Bone marrow (tissue), 2 donors: ENCODE measurements at places on chromosomes 13 and 19.

DNA sequence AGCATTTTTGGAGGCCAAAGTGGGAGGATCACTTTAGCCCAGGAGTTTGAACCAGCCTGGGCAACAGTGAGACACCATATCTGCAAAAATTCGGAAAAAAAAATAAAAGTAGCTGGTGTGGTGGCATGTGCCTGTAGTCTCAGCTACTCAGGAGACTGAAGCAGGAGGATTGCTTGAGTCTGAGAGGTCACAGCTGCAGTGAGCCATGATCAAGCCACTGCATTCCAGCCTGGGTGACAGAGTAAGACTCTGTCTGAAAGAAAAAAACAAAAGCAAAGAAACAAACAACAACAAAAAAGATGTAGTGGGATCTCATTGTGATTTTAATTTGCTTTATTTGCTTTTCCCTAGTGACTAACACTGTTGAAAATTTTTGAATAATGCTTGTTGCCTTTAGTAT is 394.7 kb upstream of the KLHL1 start:
- DNase-seq = no peak

DNA sequence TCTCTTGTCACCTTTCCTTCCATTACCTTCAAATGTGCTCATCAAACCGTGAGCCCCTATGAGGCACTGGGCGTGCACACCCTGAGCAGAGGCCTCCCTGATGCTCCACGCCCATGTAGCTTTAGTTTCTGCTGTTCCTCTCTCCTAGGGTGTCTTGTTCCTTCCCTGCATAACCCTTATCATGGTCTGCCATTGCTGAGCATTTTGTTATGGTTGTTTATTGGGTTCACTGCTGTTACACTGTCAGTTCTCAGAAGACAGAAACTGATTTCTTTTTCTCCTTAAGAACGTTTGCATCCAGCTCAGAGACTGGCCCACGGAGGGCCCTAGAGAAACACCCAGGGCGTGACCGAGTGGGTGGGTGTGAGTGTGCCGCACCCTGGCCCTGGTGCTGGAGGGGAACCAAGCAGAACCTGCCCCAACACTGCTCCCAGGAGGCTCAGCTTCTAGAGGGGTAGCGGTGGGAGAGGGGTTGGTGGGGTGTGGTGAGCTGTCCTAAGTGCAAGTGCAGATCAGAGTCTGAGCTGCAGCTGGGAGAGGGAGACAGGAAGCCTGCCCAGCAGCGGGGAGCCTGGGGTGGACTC is 61.4 kb upstream of the URI1 start:
- no peak for DNase-seq

- no peak for DNase-seq
Measured at GRCh38 chr13:45872566-45872965, 21.0 kb upstream of the SIAH3 start.

DNA sequence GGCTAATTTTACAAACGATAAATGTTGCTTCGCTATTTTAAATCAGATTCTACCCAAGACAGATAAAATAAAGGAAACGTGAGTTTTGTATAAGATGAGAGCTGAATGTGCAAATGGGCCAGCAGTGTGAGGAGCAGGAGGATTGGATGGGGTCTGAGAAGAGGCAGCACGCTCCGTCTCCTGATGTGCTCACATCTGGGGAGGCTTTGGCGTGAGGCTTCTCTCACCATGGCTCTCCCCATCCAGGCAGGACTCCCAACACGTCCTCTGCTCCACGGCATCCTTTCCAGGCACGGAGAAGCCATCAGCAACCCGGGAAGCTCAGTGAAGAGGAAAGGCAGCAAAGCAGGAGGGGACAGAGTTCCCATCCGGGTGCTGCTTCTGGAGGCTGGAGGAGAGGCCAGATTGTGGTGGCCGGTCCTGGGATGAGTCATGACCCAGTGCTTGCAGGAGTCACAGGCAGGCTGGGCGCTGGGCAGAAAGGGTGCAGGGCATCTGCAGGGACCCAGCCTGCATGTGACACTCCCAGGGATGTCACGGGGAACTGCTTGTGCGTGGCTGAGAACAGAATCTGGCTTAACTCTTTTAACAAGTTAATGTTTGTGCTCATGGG is 47.5 kb downstream of the ZNF536 start:
- DNase-seq = no peak

DNA sequence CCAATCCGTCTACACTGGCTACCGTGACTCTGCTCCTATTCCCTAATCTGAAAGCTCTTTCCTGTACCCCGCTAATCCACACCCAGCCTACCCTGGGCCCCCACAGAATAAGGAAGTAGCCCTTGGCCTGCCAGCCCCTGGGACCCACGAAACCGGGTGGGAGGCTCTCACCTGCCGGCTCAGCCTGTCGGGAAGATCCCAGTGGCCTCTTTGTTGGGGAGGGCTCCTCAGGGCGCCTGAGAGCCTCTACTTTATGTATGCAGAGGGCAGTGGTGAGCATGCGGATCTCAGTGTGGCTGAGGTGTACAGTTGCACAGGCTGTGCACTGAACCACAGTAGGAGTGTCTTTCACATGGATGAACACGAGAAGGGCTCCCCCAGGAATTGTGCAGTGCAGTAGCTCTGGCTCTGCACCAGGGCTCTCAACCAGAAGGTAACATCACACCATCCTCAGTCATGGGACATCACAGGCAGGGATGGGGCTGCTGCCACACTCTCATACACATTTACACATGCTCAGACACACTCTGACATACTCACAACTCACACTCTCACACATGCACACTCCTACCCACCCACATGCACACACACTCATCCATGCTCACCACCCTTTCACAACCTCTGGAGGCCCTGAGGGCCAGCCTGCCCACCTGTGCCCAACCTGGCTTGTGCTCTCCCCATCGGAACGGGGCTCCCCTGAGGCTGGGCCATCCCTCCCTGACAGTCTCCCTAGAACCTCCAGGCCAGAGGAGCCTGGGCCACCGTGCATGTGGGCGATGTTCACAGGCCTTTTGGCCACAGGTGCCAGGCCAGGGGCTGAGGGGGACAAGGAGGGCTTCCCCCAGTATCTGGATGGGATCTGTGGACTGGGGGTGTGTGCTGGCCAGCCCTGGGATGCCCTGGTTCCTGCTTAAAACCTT is 135.0 kb downstream of the URI1 start:
- DNase-seq = no peak

DNA sequence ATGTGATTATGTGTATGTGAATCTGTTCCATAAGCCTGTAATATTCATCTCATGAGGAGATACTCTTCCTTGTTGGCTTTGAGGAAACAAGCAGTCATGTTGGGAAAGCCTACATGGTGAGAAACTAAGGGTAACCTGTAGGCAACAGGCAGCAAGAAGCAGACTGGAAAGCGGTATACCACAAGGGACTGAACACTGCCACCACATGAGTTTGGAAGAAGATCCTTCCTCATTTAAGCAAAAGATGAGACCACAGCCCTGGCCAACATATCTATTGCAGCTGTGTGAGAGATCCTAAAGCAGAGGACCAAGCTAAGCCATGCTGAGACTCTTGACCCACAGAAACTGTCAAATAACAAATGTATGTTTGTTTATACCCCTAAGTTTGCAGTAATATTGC is 134.8 kb downstream of the B3GLCT start:
- DNase-seq = no peak

DNA sequence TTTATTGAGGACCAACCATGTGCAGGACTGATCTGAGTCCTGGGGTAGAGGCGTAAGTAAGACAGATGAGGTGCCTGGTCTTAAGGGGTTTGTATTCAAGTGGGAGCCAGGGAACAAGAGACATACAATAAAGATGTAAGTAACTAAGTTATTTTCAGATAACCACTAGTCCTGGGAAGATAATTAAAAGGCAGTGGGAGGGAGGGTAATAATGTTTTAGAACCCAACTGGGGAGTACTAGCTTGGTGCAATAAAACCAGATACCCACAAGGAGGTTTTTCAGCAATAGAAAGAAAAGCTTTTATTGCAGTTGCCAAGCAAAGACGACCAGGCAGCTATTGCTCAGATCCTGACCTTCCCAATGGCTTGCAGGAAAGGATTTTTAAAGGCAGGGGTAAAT is 893.7 kb downstream of the UQCRFS1 start:
- no peak for DNase-seq

DNA sequence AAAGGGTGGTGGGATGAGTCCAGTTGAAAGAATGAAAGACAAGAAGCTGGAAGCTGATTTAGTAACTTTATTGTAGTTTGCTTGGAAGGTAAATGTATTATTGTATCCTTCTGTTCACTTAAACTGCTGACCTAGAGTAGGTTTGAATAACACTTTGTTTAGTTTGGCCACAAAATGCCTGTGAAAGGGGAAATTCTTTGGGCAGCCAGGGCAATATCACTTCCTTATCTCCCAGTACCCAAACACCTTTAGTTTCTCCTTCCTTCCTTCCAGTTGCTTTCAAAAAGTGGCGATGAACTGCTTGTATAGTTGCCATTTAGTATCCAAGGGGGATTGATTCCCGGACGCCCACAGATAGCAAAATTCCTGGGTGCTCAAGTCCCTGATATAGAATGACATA is 120.1 kb downstream of the PAN3 start:
- no peak for DNase-seq

- no peak for DNase-seq
Measured at GRCh38 chr13:105059786-105060185, 1475.7 kb downstream of the EFNB2 start.

- DNase-seq = no peak
Measured at GRCh38 chr19:43858174-43858573, 31.1 kb downstream of the ZNF283 start.

DNA sequence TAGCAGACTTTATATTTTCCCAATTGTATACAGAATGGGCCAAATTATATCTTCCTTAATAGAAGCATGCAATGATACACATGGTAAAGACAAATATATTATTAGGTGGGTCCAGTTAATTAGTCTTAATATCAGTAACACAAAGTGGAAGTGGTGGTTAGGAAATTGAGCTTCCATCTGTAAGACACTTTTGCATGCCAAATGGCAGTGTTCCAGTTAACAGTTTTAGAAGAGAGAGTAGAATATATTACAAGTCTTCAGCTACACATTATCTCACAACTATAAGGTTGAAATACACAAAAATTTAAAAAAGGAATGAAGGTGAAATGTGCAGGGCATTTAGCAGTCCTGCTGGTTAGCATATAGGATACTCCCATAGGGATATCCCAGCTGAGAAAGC is 536.5 kb downstream of the PCDH9 start:
- DNase-seq = no peak

- no peak for DNase-seq
Measured at GRCh38 chr13:73388586-73388985, 329.8 kb downstream of the KLF5 start.

GRCh38 chr19:6797646-6798045 is 25.1 kb downstream of the VAV1 start:
- no peak for DNase-seq

DNA sequence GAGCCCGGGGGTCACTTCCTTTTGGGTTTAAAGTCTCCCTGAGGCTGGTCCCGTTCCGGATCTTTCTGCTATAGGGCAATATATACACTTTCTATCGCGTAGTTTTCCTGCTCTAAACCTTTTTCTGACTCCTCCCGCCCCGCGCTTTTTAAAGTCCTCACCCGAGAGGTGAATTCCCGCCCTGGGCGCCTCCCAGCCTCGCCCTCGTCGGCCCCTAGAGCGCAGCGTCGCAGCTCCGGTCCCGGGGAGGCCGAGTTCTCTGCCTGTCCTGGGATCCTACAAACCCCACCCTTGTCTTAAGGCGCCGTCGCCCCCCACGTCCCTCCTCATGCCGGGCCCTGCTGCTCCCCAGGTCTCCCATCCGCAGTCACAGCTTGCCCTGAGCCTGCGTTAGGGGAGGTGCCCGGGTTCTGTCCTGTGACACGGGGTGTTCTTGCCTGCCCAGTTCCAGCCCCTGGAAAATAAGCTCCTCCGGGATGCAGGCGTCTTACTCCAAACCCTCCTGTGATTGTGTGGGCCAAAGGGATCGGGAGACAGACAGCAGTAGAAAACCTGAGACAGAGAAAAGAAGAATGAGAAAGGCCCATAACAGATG is 491 bp downstream of the ZNF525 start:
- DNase-seq = no peak

- no peak for DNase-seq
Measured at GRCh38 chr13:30580852-30581502, 36.7 kb upstream of the USPL1 start.

GRCh38 chr13:95497381-95497807 is 55.1 kb upstream of the CLDN10 start:
- DNase-seq = no peak

- DNase-seq = no peak
Measured at GRCh38 chr13:95044452-95045205, 256.6 kb downstream of the ABCC4 start.

DNA sequence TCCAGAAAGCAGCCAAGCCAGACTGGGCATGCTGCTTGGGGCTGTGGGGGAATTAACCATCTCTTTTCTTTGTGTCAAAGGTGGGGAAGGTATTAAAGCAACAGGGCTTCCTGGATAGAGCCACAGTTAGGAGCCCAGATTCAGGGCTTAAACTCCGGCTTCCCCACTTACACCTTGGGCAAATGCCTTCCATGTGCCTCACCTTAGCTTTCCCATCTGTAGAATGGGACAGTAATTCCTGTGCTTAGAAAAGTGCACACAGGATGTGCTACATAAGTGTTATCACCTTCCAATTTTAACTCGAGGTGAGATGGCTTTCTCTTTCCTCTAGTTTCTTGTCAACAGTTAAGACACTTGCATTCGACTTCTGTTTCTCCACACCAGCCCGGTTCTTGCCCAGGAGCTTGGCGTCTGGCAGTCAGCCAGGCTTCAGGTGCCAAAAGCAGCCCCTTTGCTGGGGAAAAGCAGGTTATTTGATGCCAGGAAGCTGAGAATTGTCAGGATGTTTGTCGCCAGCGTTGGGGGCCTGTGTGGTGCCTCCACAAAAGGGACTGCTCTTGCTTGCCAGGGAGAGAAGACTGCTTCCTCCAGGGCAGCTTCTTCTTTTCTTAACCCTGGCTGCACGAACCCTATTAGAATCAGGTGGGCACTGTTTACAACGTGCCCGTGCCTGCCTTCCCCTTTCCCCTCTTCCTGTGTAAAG is 79.2 kb downstream of the SIPA1L3 start:
- no peak for DNase-seq

DNA sequence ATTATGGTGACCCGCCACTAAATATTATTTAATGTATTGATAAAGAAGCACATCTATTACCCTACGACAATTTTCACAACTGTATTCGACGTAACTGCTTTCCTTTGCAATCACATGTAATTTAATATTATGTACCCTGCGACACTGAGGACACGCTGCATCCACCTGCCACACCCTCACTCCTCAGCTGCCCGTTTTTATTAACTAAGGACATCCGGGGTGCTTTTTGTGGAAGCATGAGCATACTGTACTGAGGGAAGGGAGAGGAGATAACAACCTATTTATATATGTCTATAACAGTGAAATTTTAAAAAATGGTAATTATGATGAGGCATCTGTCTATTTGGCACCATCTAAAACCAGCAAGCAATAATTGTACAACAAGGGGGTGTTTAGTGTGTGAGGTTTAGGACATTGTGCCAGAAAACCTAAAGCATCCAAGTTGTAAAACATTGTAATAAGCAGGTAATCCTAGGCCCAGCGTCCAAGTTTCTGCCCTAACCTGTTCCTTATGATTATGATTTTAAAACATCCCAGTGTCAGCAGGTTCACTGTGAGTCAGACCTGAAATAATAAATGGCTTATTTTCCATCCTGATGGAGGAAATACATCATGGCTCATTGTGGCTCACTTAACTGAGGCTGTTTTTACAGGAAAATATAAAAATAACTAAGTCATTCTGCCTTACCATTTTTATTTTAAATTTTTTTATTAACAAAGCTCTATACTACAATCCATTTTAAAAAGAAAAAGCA is 56.3 kb downstream of the FOXO1 start:
- no peak for DNase-seq

GRCh38 chr13:66557357-66557756 is 672.8 kb downstream of the PCDH9 start:
- no peak for DNase-seq

- no peak for DNase-seq
Measured at GRCh38 chr13:95564091-95564490, 11.6 kb downstream of the CLDN10 start.

- DNase-seq = no peak
Measured at GRCh38 chr13:68872338-68872737, 1235.3 kb upstream of the ATXN8OS start.
